Amniotic stem cell (primary cell): ENCODE measurements at places on chromosomes 1 and 21.

- no peak for DNase-seq
These were observed 56.0 kb upstream of the DPYD start for GRCh38 chr1:97976801-97977200.

DNA sequence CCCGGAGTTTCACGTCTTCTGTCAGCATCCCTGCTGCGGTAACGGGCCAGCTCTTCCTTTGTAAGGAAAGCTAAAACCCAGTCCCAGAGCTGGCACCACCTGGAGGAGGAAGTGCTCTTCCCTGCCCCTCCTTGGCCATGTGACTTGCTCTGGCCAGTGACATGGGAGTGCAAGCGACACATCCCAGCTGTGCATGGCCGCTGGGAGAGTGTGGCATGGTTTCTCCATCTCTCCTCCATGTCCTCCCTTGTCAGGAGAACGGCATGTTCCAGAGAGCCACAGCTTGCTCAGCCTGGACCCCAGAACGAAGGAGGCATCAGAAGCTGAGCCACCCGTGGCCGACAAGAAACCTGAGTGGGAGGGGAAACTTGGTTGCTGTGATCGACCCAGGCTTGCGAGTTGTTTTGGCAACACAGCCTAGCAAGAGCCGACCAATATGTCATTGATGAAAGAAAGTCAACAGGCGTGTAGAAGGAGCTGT is 2.7 kb upstream of the PRXL2B start:
- no peak for DNase-seq

DNA sequence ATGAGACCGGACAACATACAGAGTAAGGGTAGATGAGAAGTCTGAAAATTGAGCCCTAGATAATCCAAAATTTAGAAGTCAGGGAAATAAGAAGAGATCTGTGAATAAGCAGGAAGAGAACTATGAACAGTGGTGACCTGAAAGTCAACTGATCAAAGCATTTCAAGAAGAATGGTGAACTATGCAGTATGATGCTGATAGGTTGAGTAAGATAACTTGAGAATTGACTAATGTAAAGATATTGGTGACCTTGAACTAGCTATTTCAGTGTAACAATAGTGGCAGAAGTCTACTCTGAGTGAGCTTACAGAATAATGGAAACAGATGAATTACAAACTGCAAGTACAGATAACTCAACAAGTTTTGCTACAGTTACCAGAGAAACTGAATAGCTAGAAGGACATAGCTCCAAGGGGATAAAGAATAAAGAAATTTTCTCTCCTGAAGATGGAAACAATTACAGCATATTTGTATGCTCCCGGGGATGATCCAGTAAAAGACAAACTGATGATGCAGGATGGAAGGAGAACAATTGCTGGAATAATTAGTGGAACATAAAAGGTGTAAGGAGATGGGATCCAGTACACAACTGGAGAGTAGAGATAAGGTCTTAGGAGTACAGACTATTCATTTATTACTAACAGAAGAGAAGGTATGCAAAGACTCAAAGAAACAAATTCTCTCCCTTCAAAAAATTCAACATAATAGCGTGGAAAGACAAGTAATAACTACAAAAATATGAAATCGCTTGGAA is 10.9 kb downstream of the NRDC start:
- DNase-seq = no peak

DNA sequence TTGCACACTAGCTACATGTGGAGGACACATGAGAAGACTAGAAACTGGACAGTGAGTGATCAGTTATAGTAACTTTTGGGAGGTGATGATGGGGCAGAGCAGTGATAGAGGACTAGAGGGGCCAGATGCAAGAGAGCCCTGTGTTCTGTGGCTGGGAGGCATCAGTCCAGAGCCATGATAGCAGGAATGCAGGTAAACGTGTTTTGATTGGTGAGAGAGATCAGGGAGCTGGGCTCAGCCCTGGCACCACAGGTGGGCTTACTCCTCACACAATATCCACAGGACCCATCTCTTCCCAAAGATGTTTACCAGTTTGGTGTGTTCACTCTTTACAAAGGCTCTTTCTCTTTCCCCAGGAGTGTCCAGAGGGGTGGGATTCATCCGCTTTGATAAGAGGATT is 86.5 kb downstream of the ELAVL4 start:
- no peak for DNase-seq

GRCh38 chr1:63873751-63874150 is 99.9 kb downstream of the ROR1 start:
- DNase-seq = no peak

DNA sequence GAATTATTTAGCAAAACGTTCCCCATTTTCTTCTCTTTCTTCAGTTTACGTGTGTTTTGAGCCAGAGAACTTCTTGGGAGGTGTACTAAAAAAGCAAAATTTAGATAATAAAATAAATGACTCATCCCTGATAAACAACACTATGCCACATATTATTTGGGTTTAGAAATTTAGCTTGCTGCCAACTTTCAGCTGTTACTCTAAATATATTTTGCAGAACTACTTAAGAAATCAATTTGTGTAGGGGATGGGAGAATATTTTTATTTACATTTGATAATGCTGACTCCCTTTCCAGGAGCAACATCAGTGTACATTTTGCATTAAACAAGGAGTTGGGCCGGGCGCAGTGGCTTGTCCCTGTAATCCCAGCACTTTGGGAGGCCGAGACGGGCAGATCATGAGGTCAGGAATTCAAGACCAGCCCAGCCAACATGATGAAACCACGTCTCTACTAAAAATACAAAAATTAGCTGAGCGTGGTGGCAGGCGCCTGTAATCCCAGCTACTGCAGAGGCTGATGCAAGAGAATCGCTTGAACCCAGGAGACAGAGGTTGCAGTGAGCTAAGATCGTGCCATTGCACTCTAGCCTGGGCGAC is 151.4 kb upstream of the ZRANB2 start:
- DNase-seq = no peak

DNA sequence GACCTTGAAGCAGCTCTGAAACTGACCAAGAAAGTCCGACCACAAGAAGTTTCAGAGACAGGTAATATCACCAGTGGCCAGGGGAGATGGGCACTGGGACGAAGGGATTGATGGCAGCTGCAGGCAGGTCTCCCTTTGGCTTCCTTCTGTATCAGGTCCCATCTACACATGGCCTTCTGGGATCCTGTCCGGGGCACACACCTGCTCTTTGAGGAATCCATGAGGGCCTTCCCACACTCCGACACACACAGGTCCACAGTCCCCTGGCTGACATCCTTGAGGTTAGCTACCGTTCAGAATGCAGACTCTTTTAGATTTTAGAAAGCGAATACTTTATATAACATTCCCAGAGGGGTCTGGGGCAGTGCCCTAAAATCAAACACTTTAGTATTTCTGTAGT is 26.5 kb upstream of the TMEM125 start:
- no peak for DNase-seq

GRCh38 chr1:94205639-94206038 is 31.7 kb downstream of the ARHGAP29 start:
- no peak for DNase-seq

DNA sequence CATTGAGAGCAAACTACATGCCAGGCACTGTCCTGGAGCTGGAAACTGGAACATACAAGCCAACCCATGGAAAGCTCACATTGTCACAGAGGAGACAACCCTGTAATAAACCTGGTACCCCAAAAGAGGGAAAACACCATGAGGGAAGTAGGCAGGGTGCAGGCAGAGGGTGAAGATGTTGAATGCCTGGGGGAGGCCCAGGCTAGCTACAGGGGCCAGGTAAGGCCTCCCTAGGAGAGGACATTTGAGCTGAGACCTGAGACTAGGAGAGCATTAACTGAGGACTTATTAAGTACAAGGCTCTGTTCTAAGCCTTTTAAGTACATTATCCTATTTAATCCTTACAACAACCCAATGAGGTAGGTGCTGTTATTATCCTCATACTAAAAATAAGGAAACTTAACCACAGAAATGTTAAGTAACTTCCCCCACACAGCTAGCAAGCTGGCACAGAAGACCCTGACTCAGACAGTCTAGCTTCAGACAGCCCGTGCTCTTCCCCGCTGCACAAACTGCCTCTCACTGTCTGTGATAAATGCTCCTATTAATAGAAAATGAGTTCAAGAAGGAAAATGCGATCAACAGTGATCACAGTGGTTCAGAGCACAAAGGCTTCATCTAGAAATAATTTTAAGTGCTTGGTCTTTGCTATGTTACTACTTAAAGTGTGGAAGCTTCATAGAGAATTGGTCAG is 41.8 kb downstream of the ZNF281 start:
- DNase-seq = peak; percentile 17

DNA sequence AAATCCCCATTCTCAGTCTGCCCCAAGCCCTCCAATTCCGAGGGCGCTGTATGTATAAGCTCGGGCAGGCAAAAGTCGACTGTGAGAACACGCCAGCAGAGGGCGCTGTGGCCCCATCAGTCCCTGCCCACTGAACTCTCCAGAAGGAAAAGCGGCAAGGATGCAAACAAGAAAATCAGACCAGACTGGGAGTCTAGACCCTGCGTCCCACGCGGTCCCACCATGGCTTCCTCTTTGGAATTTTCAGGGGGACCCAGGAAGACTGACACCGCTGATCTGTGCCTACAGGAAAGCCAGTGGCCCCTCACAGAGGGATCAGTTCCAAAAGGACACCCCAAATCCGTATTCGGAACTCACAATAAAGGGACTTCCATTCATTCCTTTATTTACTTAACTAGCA is 19.5 kb downstream of the TEX35 start:
- peak; percentile 61 for DNase-seq

DNA sequence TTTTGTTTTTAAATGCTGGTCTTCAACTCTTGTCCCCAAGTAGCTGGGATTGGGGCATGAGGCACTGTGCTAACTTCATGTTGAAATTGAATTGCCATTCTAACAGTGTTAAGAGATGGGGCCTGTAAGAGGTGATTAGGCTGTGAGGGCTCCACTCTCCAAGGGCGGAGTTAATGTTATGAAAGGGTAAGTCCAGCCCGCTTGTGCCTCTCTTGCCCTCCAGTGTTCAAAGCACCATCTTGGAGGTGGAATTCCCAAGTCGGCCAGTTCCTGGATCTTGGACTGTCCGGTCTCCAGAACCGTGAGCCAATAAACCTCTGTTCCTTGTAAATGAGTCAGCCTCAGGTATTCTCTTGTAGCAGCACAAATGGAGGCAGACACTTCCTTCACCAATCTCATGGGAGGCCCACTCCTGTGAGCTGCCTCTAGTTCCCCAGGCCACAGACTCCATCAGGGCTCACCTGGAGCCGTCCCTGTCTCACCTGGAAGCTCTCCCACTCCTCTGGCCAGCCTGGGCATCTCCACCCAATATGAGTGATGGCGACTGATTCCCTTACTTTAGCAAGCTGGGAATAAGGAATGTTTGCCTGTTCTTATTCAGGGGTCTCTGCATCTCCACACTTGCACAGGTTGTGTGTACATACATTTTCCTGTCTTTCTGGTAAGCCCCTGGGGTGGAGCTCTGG is 15.5 kb downstream of the IBA57 start:
- no peak for DNase-seq

DNA sequence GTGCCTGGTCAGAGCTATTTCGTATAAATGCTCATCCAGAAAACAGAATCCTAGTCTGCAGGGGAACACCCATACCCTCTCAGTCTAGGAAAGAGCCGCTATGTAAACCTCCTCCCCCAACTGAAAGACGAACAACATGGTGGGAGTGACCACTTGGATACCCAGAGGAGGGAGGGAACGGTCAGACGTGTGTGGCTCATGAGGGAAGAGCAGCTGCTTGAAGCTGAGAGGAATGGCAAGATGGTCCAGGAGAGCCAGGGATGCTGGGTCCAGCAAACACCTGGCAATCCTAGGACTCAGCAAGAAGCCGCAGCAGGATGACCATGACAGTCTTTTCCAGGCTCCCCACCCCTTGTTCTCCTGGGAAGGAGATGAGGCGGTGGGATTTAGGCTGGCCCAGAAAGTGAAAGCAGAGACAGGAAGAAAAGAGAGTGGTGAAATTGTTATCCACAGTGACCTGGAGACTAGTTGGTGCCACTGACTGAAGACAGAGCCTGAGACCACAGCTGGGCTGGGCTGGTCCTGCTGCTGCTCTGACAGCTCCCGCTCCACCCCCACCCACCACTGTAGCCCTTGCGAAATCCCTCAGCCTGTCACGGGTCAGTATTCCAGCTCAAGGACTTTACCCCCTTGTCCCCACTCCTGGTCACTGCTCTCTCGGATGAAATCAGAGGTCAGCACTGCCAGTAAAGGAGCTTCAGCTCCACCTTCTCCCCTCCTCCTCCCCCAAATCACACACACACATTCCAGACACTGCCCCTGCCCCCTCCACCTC is 3.6 kb downstream of the CERS2 start:
- DNase-seq = no peak

DNA sequence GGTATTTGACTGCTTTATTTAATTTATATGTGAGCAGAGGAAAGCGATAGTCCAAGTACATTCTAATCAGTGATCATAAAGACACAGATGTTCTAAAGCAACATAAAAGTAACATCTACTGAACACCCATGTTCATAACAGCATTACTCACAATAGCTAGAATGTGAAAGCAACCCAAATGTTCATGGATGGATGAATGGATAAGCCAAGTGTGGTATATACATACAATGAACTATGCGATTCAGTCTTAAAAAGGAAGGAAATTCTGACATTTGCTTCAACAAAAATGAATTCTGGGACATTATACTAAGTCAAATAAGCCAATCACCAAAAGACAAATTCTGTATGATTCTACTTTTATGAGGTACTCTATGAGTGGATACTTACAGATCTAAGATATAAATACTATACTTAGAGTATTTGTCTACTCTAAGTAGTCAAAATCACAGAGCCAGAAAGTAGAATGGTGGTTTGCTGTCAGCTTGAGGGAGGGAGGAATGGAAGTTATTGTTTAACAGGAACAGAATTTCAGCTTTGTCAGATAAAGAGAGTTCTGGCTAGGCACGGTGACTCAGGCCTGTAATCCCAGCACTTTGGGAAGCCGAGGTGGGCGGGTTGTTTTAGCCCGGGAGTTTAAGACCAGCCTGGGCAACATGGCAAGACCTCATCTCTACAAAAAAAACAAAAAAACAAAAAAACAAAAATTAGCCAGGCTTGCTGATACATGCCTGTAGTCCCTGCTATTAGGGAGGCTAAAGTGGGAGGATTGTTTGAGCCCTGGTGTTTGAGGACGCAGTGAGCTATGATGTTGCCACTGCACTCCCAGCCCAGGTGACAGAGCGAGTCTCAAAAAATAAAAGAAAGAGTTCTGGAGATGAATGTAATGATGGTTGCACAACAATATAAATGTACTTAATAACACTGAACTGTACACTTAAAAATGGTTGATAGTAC is 79.7 kb upstream of the ARHGAP29 start:
- no peak for DNase-seq

- no peak for DNase-seq
These were observed 8.9 kb upstream of the ZNF326 start for GRCh38 chr1:89986020-89986419.
